ENCODE measurements at places on chromosomes 3 and 15. TPM values are rescaled to one million over a fixed set of nuclear protein-coding genes. Genes with fewer than 3 reads are reported as not detected.

- no peaks in the 10 kb centered on the region for H3K27me3 ChIP-seq
- no peak overlapping the region for H3K27ac ChIP-seq
- H3K36me3 ChIP-seq = no peaks in the 10 kb centered on the region
- H3K4me1 ChIP-seq = no peaks in the 10 kb centered on the region
Observed at GRCh38 chr15:67322481-67322880, 67.9 kb downstream of the IQCH start.

DNA sequence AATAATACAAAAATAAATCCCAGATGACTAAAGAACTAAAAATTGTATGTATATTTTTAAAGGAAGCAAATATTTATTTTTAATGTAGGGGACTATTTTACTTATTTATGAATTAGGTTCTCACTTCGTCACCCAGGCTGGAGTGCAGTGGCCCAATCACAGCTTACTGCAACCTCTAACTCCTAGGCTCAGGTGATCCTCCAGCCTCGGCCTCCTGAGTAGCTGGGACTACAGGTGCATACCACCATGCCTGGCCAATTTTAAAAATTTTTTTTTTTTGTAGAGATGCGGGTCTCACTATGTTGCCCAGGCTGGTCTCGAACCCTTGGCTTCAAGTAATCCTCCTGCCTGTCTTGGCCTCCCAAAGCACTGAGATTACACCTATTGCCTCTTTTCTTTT is 42.6 kb downstream of the CMTM7 start:
- H3K4me1 ChIP-seq = no peaks in the 10 kb centered on the region
- H3K4me3 ChIP-seq = no peak overlapping the region
- H3K36me3 ChIP-seq = no peaks in the 10 kb centered on the region
- H3K27me3 ChIP-seq = no peaks in the 10 kb centered on the region
- no peak overlapping the region for H3K27ac ChIP-seq

- H3K4me3 ChIP-seq = peak overlapping the region; percentile 64
- H3K36me3 ChIP-seq = no peaks in the 10 kb centered on the region
- peak overlapping the region; percentile 76 for H3K27ac ChIP-seq
- DNase-seq = no peak
- peaks cover 52% of the 10 kb centered on the region for H3K4me1 ChIP-seq
- no peaks in the 10 kb centered on the region for H3K27me3 ChIP-seq
Observed at GRCh38 chr3:36908647-36909180, 36.1 kb downstream of the TRANK1 start.

Gene GCSAM
- total RNA-seq = 0.57 TPM

- no peak overlapping the region for H3K27ac ChIP-seq
- no peaks in the 10 kb centered on the region for H3K27me3 ChIP-seq
- H3K4me3 ChIP-seq = no peak overlapping the region
- no peaks in the 10 kb centered on the region for H3K36me3 ChIP-seq
- peaks cover 19% of the 10 kb centered on the region for H3K4me1 ChIP-seq
Observed at GRCh38 chr3:31529421-31529820, 3.3 kb upstream of the STT3B start.

DNA sequence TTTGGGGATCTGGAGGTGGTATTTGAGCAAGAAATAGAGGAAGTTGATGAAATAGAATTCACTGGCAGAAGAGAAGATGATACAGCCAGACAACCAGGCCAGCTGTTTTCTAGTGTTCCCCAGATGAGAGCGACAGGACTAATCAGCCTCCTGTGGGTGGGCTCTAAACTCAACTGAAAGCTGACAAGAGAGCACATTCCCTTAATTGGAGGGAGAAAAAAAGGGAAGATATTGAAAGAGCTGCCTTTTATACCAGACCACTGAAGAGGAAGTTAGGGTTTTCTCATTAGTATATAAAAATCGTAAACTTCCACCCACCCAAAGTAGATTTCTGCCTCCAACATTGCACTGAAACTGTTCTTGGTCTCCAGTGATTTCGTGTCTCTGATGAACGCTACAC is 6.5 kb upstream of the TM4SF19 start:
- no peak overlapping the region for H3K4me3 ChIP-seq
- peaks cover 22% of the 10 kb centered on the region for H3K36me3 ChIP-seq
- DNase-seq = no peak
- no peaks in the 10 kb centered on the region for H3K27me3 ChIP-seq

Gene RLBP1
- not detected for total RNA-seq

Gene CRYGS
- 0.26 TPM for total RNA-seq

Gene SAMMSON
- total RNA-seq = not detected

Gene UNC13C
- total RNA-seq = 0.19 TPM

DNA sequence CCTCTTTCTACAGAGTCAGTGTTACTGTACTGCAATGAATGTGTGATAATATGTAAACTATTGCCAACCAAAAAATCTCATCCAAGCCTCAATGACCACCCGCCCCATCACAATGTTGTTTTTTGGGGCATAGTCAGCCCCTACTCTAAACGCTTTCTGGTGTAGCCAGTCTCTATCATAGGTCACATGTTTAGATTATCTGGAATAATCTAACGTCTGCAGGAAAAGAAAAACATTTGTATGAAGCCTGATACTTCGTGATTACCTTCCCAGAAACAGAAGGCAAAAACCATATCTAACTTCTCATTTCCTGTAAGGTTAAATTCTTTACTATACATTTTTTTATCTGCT is 1331.8 kb upstream of the GBE1 start:
- no peak overlapping the region for H3K4me3 ChIP-seq
- no peak overlapping the region for H3K27ac ChIP-seq
- H3K4me1 ChIP-seq = no peaks in the 10 kb centered on the region
- DNase-seq = no peak
- H3K27me3 ChIP-seq = no peaks in the 10 kb centered on the region
- H3K36me3 ChIP-seq = no peaks in the 10 kb centered on the region

Gene IL16
- total RNA-seq = 2.3 TPM

DNA sequence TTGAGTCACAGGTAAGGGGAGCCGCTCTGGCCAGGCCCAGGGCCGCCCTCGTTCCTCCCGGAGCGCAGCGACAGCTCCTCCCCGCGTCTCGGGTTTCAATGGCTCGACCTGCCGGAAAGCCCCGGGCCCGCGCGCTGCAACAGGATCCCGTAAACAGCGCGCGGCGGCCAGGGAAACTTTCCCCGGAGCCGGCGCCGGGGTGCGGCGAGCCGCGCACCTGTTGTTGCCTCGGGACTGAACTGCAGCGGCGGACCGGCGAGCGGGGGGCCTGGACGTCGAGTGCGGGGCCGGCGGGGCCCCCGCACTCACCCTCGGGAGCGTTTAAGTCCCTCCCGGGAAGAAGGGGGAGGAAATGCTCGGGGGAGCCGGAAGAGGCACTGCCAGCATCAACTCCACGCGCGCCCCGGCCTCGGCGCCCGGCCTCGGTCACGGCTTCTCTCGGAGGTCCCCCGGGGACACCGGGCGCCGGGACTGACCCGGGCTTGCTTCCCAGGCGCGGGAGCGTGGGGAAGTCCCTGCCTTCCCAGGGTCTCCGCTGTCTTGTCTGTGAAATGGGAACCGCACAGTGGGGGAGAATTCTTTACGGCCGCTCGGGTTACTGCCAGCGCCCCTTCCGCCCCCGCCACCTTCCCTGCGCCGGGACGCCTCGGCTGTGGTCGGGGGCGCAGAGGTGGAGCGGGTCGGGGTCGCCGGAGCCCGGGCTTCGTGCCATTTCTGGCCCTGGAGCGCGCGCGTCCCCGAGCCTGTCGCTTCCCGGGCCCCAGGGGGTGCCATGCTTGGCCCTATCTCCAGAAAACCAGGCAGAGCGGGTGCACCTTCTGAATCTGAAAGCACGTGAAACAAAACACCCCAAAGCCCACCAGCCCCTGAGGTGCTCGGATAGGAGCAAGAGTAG is 7.5 kb upstream of the PGPEP1L start:
- peak overlapping the region; percentile 75 for H3K4me3 ChIP-seq
- DNase-seq = no peak
- H3K27ac ChIP-seq = peak overlapping the region; percentile 90
- H3K4me1 ChIP-seq = peaks cover 14% of the 10 kb centered on the region

Gene UROC1
- total RNA-seq = not detected

GRCh38 chr3:123372686-123373473 is 76.0 kb downstream of the ADCY5 start:
- DNase-seq = no peak
- H3K27ac ChIP-seq = peak overlapping the region; percentile 53
- no peaks in the 10 kb centered on the region for H3K27me3 ChIP-seq
- H3K4me3 ChIP-seq = no peak overlapping the region
- H3K4me1 ChIP-seq = no peaks in the 10 kb centered on the region

- no peak for DNase-seq
- no peaks in the 10 kb centered on the region for H3K36me3 ChIP-seq
- no peaks in the 10 kb centered on the region for H3K27me3 ChIP-seq
Observed at GRCh38 chr15:58947179-58947578, 13.7 kb upstream of the SLTM start.

DNA sequence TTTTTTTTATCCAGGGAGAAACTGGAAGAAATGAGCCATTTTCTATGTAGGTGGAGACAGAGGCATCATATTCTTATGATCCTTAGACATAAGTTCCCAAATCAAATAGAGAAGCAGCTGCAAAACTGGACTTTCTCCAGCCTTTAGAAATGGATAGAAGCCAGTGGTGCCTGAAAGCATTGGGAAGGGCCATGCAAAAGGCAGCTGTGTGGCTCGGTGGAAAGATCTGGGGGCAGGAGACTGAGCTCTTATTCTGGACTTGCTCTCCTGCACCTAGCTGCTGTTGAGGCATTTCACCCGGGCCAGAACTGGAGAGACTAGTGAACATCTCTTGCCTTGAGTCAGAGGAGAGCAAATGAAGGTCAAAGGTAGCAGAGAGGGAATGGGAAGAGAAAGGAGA is 73.1 kb downstream of the TFG start:
- H3K4me1 ChIP-seq = peaks cover 16% of the 10 kb centered on the region
- no peak for DNase-seq
- H3K36me3 ChIP-seq = no peaks in the 10 kb centered on the region
- H3K4me3 ChIP-seq = no peak overlapping the region
- H3K27ac ChIP-seq = no peak overlapping the region

Gene ARGFX
- not detected for total RNA-seq

GRCh38 chr15:94584833-94585244 is 353.5 kb downstream of the MCTP2 start:
- no peaks in the 10 kb centered on the region for H3K4me1 ChIP-seq
- H3K4me3 ChIP-seq = no peak overlapping the region
- no peaks in the 10 kb centered on the region for H3K27me3 ChIP-seq
- no peaks in the 10 kb centered on the region for H3K36me3 ChIP-seq
- no peak for DNase-seq

- no peak for DNase-seq
- H3K4me1 ChIP-seq = no peaks in the 10 kb centered on the region
- no peaks in the 10 kb centered on the region for H3K27me3 ChIP-seq
- no peak overlapping the region for H3K4me3 ChIP-seq
Observed at GRCh38 chr3:32326795-32327194, 64.9 kb upstream of the CMTM7 start.

Gene FBXO40
- not detected for total RNA-seq

Gene TMC3
- not detected for total RNA-seq

Gene CCR8
- total RNA-seq = 0.22 TPM

DNA sequence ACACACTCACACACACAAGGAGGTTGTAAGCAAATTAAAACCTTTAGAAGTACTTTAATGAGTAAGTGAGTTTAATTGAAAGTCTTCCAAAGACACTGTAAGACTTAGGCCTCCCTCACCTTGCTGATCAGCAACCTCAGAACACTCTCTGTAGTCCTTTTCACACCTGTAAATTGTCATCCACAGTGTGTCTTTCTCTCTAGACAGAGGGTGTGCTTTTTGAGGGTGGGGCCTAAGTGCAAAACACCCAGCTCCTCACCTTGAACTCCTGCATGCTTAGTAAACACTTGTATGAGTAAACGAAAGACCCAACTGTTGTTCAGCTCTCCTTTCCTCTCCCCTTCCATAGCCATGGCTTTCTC is 183.2 kb upstream of the IL12A start:
- no peaks in the 10 kb centered on the region for H3K36me3 ChIP-seq
- peaks cover 53% of the 10 kb centered on the region for H3K4me1 ChIP-seq
- no peak overlapping the region for H3K27ac ChIP-seq
- DNase-seq = no peak

GRCh38 chr3:5425371-5425770 is 237.9 kb downstream of the EDEM1 start:
- no peaks in the 10 kb centered on the region for H3K4me1 ChIP-seq
- no peaks in the 10 kb centered on the region for H3K36me3 ChIP-seq
- no peak overlapping the region for H3K27ac ChIP-seq

GRCh38 chr3:22885574-22886341 is 317.4 kb upstream of the UBE2E2 start:
- no peak overlapping the region for H3K27ac ChIP-seq
- H3K4me3 ChIP-seq = no peak overlapping the region
- no peaks in the 10 kb centered on the region for H3K4me1 ChIP-seq
- no peak for DNase-seq

- H3K27me3 ChIP-seq = no peaks in the 10 kb centered on the region
- H3K36me3 ChIP-seq = no peaks in the 10 kb centered on the region
- no peak overlapping the region for H3K4me3 ChIP-seq
Observed at GRCh38 chr3:131582438-131582837, 79.7 kb upstream of the MRPL3 start.

- H3K4me3 ChIP-seq = no peak overlapping the region
- H3K27ac ChIP-seq = no peak overlapping the region
- no peaks in the 10 kb centered on the region for H3K27me3 ChIP-seq
- DNase-seq = no peak
- H3K4me1 ChIP-seq = no peaks in the 10 kb centered on the region
- no peaks in the 10 kb centered on the region for H3K36me3 ChIP-seq
Observed at GRCh38 chr3:135246027-135246426, 451.0 kb downstream of the EPHB1 start.

GRCh38 chr15:29774900-29775299 is 47.4 kb downstream of the TJP1 start:
- no peak for DNase-seq
- H3K36me3 ChIP-seq = no peaks in the 10 kb centered on the region
- no peak overlapping the region for H3K27ac ChIP-seq
- H3K4me1 ChIP-seq = no peaks in the 10 kb centered on the region
- H3K4me3 ChIP-seq = no peak overlapping the region

GRCh38 chr3:45583021-45583851 is 11.3 kb upstream of the LIMD1 start:
- no peak overlapping the region for H3K27ac ChIP-seq
- H3K27me3 ChIP-seq = no peaks in the 10 kb centered on the region
- DNase-seq = no peak
- no peak overlapping the region for H3K4me3 ChIP-seq

- no peaks in the 10 kb centered on the region for H3K27me3 ChIP-seq
- H3K36me3 ChIP-seq = no peaks in the 10 kb centered on the region
- peak overlapping the region; percentile 46 for H3K27ac ChIP-seq
- no peak for DNase-seq
- peaks cover 23% of the 10 kb centered on the region for H3K4me1 ChIP-seq
- no peak overlapping the region for H3K4me3 ChIP-seq
Observed at GRCh38 chr3:5011555-5012256, 32.5 kb downstream of the BHLHE40 start.

Gene PAK6
- total RNA-seq = 53.5 TPM

DNA sequence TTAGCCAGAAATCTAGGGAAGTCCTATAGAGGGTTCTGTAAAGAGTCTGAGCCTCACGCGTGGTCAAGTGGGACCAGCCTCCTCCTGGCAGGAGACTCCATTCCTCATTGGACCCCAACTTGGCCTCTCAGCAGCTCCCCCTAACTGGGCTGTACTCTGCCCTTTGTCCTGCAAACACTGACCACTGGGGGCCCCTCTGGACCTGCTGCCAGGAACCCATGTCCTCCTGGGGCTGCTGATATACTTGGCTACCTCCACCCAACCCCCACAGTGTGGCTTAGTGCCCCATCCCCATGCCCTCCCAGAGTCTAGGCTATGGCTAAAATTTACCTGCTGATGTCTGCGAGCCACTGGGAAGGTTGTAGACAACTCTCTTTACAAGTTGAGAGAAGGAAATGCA is 62.7 kb downstream of the UBP1 start:
- no peaks in the 10 kb centered on the region for H3K27me3 ChIP-seq
- no peaks in the 10 kb centered on the region for H3K4me1 ChIP-seq
- no peak overlapping the region for H3K27ac ChIP-seq
